ENCODE measurements at places on chromosomes 5 and 9.

GRCh38 chr9:137087409-137087925, 682 bp downstream of the MAN1B1 start:
- no peak for DNase-seq

DNA sequence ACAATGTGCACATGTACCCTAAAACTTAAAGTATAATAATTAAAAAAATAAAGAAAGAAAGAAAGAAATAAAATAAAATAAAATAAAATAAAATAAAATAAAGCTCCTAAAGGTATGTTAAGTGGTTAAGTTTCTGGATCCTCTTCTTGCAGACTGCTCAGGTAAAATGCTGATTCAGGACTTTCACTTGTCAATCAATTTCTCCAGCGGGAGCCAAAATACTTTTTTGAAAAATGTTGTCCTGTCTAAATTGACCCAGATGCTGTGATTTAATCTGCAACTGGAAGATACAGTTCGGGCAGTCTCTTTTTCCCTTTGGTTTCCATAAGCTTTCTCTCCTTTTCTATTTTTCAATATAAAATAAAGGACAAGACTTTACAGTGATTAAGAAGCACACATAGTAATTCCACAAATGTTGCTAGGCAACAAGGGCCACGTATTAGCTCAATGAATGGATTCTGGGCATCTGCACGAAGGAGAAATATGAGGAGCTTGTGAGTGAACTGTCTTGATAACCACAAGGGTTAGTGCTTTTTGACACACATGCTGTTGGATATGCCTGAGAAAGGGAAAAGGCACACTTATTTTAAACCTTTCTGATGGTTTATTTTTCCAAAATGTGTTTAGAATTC, 38.6 kb downstream of the HTR4 start:
- peak; percentile 32 for DNase-seq

DNA sequence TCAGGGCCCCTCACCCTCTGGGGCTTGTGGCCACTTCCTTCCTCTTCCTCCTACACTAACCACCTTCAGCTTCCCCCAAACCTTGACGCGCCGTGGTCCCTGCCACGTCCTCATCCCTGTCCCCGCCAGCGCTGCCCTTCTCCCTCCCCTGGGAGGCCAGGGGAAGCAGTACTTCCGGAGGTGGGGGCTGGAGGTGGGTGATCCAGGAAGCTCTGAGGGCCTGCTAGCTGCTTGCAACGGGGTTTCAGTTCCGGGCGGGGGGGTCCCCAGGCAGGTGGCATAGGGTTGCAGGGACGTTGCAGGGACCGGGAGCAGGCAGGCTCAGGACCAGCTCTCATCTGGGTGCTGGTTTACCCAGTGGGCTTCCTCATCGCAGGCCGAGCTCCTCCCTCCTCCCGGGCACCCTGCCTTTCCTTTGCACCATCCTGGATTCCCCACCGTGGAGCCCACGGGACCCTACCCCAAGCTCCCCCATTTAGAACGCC, 70.0 kb downstream of the RXRA start:
- no peak for DNase-seq

DNA sequence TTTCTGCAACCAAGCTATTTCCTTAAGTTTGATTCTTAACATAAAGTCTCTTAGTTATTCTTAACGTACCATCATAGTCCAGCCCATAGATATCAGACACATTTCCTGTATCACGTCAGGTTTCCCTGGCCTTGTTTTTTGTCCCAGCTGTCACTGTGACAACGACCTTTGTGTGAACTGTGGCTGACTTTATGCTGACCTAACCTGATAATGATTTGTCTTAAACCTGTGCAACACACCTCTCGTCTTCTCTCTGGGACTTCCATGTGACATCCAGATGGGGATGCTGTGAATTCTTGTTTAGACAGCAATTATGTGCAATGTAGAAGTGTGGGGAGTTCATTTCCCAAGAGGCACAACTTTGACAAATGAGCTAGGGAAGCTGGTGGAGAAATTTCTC, 662.8 kb downstream of the PTPRD start:
- DNase-seq: no peak

- peak; percentile 62 for DNase-seq
These were observed 161.2 kb downstream of the RGS3 start for GRCh38 chr9:113624721-113625120.

DNA sequence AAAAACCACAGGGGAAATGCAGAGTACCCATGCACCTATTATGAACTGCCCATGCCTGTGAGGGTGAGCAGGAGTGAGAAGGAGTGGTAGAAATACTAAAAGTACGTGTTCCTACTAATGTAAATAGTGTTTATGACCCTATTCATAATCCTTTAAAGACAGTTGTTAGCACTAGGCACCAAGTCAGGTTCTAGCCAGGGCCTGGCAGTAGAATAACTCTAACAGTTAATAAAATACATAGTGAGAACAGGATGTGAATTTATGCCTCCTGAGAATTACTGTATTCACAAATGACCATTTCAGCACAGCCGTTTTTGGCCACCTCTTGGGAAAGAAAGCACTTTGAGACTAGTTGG, 103.2 kb upstream of the TARS1 start:
- DNase-seq: no peak

DNA sequence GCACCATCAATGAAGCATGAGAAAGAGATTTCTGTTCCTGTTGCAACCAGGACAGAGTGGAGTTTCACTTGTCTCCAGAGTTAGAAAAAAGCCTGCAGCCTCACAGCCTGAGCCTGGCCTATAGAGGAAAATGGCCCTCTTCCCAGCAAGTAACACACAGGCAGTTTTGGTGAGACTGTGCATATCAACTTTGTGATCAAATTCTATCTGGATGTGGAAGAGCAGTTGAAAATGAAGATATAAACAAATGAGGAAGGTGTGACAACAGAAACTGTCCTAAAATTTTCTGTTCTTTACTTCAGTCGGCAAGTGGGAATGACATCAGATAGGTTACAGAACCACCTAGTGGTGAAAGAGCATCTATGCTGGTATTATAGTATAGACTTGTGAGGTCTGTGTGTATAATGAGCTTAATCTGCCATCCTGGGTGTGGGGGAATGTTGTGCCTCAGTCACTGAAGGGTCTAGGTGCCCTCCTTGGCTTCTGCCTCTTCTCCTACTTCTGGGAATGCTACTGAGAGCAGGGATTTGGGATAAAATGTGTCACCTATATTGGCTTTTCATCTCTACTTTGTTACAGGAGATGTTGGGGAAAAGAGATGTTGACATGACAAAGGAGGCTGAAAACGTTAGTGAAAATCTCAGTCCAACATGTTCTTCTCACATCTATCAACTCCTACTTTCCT, 28.2 kb downstream of the YIPF5 start:
- peak; percentile 42 for DNase-seq
